Frontal cortex (tissue), 4 donors: ENCODE measurements at places on chromosomes 5 and 9.

DNA sequence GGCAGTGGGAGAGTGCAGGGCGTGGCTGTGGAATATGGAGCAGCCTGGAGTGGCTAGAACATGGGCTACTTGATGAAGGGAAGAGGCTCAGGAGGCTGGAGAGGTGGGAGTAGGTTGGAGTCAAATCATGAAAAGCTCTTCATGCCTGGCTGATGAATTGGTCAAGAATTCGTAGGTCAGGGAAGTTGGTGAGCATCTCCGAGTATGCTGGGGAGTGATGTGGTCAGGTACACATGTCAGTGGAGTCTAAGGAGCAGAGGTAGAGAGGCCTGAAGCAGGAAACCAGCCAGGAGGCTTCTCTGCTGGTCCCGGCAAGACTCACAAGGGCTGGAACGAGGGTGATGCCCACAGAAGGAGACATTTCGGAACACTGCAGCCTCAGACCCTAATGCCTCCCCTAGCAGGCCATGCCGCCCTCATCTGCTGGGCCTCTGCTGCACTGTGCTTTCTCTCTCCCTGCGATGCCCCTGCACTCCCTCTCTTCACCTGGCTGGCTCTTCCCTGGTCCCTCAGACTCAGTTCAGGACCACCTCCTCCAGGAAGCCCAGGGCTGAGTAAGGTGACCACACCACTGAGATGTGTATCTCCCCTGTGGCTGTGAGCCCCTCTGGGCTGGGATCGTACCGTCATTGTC, 33.6 kb downstream of the TMOD1 start:
- DNase-seq = no peak

DNA sequence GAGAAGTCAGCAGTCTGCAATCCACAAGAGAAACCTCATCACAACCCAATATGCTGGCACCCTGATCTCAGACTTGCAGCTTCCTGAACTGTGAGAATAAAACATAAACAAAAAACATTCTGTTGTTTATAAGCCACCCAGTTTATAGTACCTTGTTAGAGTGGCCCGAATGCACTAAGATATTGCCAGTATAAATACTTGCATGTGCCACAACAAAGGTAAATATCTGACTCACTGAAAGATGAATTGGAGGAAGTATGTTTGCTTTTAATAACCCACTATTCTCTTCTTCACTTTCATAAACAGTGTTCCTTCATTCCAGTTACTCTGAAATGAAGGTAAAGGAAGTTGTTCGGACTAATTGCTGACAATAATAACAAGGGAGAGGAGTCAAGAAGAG, 1163.4 kb upstream of the CDH6 start:
- DNase-seq = no peak

- DNase-seq = no peak
Observed at GRCh38 chr5:137575847-137576246, 76.7 kb upstream of the SPOCK1 start.

GRCh38 chr5:78753093-78753531, 104.5 kb upstream of the LHFPL2 start:
- DNase-seq = no peak

GRCh38 chr5:53109056-53109442, 508 bp downstream of the MOCS2 start:
- DNase-seq = peak; percentile 7

DNA sequence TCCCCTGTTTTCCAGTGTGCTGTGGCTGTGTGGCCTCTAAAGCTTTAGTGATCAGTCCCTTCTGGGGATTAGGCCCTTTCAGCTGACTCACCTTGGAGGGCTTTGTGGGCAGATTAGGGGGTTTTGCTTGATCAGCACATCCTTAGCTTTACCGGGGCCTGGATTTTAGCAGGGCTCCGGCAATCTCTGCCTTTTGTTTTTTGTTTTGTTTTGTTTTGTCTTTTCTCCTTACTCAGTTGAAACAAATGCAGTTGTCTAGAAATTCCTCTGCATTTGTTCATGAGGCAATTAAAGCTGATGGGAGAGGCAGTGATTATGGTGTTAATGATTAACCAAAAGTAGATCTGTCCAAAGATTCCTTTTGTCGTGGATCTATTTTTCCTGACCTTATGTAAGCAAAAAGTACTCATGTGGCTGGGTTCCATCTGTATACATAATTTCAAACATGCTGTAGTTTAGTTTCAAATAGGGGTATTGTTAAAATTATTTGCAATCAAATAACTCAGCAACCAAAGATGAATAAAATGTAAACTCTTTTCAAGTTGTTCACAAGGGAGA, 5.2 kb upstream of the TDRD7 start:
- DNase-seq = no peak

DNA sequence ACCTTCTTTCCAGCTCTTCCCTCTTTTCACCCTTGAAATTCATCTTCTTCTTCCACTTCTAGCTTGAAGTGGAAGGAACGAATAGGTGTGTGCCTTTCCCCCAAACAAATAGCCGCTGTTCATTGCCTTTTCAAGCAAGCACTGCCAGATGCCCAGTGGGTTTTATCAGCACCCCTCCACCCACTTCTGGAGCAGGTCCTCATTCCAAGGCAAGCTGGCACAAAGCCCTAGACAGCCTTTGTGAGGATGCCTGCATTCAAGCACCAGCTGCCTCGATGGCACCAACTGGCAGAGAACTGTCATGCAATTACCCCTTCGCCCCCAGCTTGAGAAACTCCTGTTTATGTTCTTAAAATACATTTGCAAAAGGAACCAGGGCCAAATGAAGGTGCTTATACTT, 36.5 kb downstream of the SERINC5 start:
- no peak for DNase-seq

GRCh38 chr5:34728236-34728635, 72.1 kb downstream of the RAI14 start:
- DNase-seq = no peak

DNA sequence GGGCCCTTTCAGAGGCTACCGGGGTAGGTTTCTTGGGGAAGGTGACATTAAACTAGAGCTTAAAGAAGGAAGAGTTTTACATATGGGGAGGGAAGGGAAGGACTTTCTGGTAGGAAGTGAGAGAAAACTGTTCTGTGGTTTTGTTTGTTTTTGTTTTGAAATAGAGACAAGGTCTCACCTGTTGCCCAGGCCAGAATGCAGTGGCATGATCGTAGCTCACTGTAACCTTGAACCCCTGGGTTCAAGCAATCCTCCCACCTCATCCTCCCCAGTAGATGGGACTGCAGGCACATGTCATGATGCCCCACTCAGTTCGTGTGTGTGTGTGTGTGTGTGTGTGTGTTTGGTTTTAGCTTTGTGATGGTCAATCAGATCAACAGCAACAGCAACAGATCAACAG, 37.4 kb upstream of the CNOT6 start:
- DNase-seq = no peak

DNA sequence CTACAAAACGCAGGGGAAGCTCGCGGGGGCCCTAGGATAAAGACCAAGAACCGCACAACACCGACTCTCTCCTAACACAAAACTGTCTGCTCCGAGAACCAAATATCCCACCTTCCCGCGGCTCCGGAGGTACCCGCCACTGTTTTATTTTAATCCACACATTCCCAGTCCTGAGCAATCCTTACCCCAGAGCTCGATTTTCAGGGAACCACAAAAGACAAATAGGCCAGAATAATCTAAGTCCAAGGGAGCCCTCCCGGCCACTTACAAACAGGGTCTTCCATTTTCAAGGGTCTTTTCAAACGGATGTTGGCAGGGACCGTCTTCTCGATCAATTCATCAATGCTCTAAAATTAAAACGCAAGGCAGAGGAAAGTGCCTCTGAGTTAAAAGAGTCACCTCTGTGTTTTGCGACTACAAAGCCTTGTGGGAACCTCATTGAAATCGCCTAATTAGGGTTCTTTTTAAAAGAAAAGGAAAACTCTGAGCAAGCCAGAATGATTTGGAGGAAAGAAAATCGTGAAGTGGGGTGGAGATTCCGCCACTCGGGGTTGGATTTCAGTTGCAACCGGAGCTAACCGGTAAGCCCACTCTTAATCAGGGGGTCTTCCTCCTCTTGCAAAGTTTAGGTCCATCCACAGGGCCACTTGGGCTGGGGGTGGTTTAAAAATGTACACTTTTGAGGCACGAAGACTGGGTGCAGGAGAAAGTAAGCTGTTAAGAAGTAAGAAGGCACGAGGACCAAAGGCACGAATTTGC, 1.0 kb downstream of the GLDC start:
- DNase-seq = no peak

DNA sequence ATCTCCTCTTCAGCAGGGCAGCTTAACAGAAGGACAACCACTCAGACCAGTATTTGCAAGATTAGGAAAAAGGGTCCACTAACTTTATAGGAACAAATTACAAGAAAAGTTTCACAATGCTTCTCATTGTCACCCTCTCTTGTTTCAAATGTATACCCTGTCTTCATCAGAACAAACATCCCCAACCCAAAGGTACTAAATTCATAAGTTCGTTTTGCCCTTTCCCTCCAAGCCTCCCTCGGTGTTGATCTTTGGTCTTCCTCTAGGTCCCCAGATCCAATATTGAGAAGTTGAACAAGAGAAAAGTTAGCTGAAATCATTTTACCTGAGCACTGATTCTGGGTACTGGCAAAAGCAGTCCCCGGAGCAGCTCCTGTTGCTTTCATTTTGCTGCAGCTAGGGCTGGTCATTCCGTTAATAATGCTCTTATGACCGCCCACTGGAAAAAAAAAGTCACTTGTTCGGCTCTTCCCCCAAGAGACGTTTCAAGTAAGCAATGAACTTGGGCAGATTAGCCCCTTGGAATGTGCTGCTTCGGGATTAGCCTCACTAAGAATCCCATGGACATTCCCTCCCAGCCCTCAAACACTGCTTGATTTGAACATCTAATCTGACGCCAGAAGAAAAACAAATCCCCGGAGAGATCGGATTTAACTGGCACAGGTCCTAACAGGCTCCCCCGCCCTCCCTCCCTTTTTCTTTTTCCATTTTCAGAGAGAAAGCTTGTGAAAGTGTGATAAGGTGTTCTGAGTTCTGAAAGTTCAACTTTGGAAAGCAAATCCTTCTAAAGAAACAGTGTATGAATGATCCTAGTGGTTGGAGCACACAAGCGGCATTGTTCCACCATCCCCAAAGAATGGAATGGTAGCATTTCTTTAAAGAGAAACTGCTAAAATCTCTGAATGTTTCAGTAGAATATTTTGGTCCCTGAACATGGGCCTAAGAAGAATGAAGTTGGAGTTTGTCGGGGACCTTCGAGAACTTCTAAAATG, 252.5 kb downstream of the TRPM3 start:
- DNase-seq = no peak

DNA sequence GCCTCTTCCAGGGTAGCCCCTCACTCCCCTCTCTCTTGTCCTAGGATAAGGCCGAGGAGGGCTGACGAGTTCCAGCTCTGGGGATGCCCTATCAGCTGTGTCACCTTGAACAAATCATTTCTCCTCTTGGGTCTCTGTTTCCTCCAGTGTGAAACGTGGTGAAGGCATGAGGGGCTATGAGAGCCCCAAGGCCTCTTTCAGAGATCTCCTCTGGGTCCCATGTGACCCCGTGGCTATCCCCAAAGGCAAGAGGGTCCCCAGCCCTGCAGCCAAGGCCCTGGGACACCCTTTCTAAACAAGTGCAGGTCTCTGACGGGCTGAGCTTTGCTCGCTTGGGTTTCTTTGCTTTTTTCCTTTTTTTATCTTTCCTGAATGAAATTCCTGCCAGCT, 25.5 kb upstream of the SPTLC1 start:
- DNase-seq = no peak
